ENCODE measurements at places on chromosomes 11 and 22.

DNA sequence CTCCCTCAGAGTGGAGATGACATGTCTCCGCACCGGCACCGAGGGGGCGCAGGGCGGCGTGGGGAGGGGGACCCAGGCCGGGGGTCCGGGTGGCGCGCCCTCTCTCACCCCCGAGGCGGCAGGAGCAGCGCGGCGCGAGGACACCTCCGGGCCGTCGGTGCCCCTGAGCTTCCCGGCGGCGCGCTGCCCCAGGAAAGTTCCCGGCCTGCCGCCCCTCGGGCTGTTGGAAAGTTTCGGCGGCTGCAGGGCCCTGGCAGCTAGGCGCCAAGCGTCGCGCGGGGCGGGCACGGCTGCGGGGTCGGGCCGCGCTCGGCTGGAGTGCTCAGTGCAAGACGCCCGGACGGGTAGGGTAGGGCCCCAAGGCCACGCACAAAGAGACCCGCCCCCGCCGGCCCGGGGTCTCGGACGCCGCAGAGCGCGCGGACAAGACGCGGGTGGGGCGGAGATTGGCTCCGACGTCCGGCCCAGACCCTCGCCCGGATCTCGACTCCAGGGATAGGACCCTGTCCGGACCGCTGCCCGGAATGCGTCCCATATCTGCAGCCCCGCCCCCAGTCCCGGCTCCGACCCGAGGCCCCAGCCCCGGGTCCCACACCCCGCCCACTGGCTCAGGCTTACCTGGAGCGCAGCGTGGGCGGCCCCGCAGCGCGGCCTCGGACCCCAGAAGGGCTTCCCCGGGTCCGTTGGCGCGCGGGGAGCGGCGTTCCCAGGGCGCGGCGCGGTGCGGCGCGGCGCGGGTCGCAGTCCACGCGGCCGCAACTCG lies 471 bp downstream of the ARVCF start:
- DNase-seq = no peak

DNA sequence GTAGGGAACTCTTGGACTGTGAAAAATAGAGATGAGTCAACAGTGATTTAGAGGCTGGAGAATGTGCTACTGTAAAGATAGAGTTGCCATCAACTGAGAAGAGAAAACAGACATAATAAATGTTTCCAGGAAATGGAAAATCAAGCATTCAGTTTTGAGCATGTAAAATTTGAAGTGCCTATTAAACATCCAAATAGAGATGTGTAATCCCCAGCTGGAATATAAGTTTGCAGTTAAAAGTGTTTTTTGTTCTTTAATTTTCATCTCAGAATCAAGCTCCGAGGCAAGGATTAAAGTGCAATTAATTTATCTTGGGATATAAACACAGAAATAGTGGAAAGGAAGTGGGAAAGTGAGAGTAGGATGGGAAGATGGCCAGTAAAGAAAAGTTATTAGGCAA lies 666.0 kb upstream of the RAG2 start:
- no peak for DNase-seq

- peak; percentile 65 for DNase-seq
Measured at GRCh38 chr22:44297470-44298061, 15.2 kb downstream of the SHISAL1 start.

DNA sequence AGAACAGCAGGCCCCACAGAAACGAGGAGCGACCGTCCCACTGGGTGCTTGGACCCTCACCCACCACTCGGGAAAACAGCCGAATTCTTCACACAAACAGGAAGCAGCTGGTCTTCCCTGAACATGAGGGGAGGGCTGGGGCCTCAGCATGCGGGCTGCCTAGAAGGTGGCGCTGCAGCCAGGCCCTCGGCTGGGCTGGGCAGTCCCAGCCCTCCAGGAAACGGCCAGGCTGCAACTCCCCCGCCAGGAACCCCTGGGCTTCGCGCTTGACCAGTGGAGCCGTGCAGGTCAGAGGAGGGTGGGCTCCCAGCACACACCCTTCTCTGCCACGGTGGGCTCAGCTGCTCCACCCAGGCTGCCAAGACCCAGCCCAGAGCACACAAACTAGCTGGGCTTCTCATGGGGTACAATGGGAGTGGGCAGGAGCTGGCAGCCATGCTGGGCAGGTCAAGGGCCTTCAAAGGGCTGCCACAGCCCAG lies 29.6 kb downstream of the IGF2 start:
- DNase-seq = no peak

GRCh38 chr11:11027288-11027687 lies 169.4 kb upstream of the ZBED5 start:
- DNase-seq = peak; percentile 7

DNA sequence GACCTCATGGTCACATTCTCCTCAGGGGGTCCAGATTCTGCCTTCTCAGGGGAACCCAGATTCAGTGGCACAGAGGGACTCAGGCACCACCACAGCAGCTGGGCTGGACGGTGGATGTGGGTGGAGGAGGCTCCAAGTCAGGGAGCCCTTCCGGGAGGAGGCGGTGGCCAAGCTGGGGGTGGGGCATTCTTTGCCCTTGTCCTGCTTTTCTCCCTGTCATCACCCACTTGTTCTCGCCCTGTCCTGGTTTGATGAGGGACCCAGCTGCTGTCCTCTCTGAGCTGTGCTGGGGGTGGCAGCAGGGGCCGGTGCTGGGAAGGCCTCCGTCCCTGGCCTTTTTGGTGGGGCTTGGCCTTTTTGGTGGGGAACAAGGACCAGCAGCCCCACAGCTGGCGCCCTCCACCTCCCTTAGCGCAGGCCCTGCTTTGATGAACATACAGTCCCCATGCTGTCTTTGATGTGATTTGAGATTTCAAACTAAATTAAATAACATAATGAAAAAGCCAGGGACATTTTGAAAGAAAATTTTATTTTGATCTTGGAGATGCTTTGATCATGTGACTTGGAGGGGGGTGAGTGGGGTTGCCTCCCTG lies 1168.2 kb downstream of the BRD1 start:
- no peak for DNase-seq

DNA sequence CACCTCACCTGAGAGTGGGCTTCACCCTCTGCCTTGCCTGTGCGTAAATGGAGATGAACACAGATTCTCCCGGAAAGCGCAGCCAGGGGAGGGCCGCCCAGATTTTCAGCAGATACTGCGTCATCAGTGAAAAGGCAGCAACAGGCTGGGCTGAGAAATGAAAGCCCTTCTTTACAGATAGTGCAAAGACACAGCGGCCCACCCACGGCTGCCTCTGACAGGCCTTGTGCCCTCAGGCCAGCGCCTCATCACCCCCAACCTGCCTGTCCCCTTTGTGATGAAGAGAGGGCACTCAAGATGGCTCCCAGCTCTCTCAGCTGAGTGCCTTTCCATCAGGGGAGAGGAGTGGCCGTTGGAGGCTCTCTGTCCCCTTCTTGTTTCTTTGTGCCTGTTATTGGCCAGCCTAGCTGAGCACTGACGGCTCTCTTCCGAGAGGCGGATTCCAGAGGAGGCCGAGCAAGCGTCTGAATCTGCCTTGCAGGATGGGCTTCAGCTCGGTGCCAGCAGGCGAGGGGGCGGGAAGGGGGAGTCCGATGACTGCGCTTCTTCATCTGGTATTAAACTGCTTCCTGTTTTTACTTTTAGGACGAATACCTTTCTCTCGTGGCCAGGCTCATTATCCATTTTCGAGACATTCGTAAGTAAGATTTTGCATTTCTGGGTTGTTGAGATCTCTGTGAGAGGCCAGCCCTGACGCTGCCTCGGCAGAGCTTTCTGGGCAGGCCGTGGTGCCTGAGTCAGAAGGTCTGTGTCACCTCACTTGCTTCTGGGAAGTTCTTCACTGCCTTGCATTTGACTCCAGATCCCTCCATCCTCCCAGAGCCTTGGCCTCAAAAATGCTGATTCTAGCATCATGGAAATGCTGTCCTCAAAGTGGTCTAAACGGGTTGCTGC lies 43.7 kb downstream of the MED15 start:
- peak; percentile 57 for DNase-seq

DNA sequence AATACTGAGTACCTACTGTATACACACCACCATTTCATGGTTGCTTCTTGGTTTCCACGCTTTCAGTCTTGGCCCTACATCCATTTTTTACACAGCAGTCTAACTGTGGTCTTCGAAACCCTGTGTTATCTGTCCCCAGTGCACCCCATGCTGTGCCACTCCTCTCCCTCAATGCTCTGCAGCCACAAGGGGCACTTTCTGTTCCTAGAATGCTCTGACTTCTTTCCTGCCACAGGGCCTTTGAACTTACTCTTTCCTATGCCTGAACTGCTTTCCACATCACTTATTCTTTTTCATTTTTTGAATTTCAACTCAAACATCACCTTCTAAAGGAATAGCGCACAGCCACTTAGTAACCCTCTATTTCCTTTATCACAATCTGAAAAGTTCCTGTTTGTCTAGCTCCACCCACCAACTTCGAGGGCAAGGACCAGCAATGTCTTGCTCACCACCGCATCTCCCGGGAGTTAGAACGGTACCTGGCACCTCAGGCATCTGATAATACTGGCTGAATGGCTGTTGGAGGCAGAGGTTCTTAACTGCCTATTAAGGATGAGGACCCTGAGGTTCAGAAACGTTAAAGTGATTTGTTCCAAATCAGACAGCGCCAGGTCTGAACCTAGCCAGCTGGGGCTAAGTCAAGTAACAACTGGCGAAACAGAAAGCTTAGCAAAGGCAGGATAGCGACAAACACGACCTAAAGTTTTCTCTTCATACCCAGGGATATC lies 568 bp downstream of the ALG8 start:
- no peak for DNase-seq

DNA sequence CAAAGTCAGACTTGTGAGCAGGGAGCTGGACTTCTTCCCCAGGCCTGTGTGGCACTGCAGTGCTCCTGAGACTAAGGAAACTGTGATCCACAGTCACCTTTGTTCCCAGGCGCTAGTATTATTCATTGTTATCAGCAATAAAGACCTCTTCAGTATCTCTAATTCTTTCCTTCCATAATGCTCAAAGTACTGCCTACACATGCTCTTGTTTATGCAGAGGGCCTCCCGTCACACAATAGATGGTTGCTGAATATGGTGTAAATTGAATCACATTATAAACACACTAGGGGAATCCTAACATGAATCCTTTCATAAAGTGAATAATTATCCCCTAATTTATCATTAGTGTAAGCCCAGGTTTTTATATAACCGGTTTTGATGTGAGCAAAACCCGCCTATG lies 493.3 kb downstream of the BUD13 start:
- peak; percentile 56 for DNase-seq

- DNase-seq = no peak
Measured at GRCh38 chr11:130731401-130731800, 184.9 kb downstream of the SNX19 start.
